ENCODE measurements at places on chromosomes 1 and 21.

- peak; percentile 51 for DNase-seq
These were observed 100.4 kb downstream of the GALNT2 start for GRCh38 chr1:230167419-230167852.

- no peak for DNase-seq
These were observed 20.2 kb downstream of the IPP start for GRCh38 chr1:45730075-45730779.

DNA sequence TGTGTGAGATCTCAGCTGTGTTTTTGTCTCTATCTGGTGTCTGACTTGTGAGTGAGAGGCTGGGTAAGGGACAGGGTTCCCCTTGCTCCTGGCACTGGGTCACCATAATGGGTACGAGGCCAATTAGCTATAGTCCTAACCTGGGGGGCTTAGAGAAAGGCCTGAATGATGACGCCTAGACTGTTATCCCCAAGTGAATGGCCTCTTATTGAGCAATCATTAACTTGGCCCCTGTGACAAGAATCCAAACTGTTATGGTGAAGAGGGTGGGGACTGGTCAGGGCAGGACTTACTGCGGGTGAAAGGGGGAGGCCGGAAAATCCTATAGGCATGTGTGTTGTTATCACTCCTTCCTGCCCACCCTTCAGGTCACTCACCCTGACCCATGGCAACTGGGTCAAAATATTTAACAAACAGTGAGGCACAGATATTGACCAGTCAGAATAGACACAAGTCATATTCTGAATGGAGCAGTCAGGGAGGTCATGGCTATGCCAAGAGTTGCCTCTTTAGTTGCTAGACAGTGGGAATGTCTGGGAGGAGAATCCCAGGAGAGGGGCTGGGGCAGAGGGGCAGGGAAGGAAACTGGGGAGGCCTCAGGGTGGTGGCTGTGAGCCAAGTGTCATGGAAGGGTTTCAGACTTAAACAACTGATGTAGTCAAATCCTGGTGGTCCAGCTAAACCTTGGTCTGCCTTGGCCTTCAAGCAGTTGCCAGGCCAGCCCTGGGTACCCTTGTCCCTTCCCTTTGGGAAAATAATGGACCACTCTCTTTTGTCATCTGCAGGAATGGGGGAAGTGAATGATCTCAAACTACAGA, 3.2 kb downstream of the NR0B2 start:
- no peak for DNase-seq

DNA sequence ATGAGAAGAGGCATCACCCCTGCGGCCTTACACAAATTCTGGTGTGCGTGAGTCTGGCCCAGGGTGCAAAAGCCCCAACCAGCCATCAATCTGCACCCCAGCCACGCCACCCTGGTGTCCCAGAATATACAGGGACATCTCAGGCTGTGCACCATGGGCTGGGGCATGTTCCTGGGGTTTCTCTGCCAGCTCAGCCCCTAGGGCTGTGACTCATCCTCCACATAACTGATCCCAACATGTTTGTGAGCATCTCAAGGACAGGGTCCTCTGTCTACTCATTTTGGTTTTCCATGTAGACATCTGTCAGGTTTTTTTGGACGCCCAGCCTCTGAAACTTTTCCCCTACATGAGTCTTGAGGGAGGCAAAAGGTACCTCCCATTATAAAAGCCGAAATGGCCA, 511 bp downstream of the ZNF683 start:
- DNase-seq: no peak

DNA sequence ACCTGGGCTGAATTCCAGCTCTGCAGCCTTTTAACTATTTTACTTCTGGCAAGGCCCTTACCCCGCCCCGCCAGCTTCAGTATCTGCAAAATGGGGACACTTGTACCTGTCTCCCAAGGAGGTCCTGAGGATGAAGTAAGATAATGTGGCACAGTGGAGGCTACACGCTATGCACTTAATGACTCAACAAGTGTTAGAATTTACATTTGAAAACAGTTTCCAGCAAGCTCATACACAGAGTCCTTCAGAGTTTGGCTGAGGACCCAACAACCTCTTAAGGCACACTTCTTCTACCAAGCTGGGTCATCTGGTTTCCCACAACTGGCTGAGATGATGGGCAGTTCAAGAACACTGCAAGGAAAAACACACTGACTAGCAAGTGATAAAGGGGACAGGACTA, 30.2 kb upstream of the SLC22A15 start:
- no peak for DNase-seq

- DNase-seq: peak; percentile 59
These were observed 31.9 kb downstream of the SLC1A7 start for GRCh38 chr1:53110370-53111072.

DNA sequence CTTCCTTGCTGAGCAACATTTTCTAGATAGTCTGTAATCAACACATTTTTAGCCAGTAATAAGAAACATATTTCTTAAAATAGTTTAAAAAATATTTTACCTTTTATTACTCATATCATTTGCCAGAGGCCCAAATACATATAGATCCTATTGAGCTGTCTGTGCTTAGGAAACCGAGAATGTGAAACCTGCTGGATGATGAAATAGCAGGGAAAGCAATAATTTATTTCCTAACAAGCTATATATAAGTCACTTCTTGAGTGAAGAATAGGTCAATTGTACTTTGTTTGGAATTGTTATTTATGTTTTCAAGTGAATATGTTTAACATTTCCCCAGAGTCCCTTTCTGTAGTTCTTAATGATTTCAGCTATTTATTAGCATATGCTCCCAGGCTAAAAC, 339.9 kb upstream of the TMPRSS15 start:
- DNase-seq: no peak

DNA sequence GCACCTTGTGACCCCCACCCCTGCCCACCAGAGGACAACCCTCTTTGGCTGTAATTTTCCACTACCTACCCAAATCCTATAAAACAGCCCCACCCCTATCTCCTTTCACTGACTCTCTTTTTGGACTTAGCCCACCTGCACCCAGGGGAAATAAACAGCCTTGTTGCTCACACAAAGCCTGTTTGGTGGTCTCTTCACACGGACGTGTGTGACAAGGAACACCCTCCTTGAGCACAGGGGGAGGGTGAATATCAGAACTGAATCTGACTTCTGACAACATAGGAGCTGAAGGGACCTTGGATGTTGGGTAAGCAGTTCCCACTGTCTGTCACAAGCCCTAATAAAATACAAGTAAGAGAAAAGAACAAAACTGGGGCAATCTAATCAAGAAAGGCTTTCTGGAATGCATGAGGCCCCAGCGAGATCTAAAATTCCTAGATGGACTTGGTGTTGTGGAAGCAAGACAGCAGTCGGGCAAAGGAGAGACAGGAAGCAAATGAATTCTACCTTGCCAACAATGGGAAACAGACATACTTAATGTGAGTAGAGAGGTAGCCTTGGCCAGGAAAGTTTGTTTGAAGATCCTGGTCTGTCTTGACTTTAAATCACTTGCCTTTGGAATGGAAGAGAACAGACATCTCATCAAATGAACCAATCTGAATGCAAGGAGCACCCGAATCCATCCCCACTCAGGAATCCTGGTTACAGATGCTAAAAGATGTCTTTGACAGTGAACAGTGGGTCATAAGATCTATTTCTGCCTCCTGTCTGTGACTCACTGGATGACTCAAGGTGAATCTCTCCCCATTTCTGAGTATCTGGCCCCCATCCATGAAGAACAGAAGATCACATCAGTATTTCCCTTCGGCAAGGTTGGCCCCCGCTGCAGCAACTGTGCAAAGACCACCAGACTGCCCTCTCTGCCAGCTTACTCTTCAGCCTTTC, 53.3 kb downstream of the OLFML3 start:
- no peak for DNase-seq

- no peak for DNase-seq
These were observed 66.6 kb upstream of the TIAM1 start for GRCh38 chr21:31410499-31411131.

DNA sequence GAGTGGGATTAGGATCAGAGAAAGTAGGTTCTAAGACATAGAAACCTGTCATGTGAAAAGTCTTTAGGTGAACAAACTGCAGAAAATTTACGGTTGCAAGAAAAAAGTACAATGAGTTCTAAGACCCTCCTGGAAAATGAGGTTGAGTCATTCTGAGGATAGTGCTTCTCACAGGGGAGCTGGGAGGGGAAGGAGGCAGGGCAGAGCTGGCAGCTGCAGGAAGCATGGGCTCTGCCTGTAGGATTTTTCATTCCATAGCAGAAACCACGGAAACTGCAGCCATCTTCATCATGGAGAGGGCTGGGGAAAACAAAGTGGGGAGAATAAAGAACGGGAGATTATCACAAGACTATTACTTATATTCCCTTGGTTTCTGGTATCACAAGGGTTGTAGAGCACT, 25.8 kb upstream of the THEM4 start:
- DNase-seq: no peak

DNA sequence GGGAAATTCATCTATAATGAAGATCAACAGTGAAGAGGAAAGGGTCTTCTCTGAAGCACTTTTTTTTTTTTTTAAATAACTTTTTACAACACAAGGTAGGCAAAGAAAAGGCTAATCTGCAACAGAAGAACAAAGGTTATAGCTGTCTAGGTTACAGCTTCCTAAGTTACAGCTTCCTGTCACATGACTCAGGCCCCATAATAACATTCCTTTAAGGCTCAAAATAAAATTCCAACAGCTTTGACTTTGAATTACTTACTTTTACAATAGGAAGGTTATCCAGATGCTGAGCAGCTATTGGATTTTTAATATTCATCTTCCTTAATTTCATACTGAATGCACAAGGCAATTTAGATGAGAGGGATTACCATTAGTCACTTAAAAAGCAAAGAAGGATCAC, 40.4 kb upstream of the TMEM61 start:
- DNase-seq: no peak

- DNase-seq: no peak
These were observed 25.2 kb downstream of the KIFAP3 start for GRCh38 chr1:170049176-170049800.

- no peak for DNase-seq
These were observed 695.4 kb downstream of the BRINP3 start for GRCh38 chr1:189782295-189782694.

DNA sequence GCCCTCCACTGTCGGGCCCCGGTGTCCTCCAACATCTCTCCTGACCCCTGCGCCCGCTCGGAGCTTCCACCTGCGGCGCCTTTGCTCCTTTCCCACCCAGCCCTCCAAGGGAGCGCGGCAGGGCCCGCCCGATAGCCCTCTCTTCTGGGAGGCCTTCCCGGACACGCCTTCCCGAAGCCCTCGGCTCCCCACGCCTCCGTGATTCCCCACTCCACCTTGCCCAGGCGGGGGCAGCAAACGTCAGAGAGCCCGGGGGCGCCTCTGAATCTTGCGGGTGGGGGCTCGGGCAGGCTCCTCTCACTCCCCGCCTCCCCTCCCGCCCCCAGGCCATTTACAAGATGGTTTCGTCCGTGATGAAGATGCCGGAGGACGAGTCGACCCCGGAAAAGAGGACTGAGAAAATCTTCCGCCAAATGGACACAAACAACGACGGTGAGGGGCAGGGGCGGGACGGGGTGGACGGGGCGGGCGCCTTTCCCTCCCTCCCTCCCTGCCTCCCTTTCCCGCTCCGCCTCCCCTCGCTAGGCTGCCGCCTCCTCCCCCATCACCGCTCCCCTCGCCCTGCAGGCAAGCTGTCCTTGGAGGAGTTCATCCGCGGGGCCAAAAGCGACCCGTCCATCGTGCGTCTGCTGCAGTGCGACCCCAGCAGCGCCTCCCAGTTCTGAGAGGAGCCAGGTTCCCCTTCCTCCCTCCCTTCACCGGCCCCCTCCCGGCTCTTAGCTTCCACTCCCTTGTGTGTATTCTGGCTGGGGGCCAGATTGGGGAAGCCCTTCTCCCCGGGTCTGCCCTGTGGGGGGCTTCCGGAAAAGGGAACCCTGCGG, 7.1 kb downstream of the HPCA start:
- DNase-seq: no peak

DNA sequence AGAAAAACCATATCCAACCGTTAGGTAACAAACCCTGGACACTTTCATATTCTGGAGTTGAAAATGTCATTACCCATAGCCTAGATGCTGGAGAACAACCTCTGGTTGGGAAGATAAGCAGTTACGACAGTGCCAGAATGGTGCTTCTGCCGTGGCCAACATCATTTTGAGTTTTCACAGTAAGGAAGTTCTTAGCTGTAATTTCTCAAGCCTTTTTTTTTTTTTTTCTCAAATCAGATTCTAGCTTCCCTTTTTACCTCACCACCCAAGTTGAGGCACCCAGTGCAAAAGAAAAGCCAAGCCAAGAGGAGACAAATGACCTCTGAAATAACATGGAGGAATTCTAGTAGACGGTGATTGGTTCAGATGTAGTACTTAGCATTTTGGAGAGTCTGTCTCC, 21.8 kb downstream of the PPT1 start:
- DNase-seq: no peak

DNA sequence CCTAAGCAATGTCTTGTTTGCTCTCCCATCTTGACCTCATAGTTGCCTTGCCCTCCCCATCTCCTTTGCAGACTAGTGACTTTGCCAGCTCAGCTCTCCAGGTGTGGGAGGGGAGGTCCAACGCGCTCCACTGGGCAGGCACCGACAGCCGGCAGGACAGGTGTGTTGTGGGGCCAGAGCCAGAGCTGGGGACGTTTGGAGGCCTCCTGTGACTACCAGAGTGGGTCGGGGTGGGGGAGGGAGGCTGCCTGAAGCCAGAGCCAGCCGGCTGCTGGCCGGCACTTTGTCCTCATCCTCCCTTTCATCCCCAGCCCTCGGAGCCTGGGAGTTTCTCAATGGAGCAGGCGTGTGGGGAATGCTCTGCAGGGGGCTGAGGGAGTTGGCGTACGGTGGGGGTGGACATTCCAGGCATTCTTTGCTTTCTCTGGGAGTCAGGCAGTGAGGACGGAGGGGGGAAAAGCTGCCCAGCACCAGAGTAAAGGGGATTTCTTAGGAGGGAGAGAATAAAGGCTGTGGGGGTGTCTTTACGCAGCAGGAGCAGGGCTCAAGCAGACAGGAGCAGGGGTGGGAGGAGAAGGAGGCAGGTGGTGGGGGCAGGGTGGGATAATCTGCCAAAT, 20.2 kb downstream of the NUAK2 start:
- no peak for DNase-seq

DNA sequence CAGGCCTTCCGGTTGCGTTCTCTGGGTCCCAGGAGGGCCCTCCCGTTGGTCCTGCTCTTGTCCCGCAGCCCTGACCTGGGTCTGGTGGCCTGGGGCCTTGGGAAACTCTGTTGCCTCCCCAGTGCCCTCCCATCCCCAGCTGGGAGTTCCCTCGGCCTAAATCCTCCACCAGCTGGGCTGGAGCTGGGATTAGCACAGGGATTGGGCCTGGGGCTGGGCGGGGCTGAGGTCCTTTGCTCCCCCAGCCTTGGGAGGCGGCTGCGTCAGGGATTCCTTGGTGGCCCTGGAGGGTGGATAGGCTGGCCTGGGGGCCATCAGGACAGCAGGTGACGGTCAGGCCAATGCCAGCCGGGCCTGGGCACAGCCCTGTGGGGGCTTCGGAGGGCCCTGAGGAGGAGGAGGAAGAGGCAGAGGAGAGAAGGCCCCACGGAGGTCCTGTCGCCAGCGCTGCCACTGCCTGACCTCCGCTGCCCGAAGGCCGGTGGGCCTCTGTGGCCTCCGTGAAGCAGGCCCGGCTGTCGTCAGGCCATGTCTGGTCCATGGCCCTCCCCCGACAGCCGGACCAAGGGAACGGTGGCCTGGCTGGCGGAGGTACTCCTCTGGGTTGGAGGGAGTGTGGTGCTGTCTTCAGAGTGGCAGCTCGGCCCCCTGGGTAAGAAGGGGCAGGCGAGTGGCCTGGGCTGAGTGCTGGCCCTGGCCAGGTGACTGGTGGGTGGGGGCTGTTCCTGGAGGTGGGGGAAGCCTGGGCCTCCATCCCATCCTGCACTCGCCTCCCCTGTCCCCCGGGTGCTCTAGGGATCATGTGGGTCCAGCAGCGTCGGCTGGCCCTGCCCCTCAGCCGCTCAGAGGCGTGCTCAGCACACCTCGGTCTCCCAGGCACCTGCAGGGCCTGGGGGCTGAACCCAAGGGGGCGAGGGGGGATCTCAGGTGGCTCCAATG, at the start of gene PLCH2:
PLCH2 (plus strand) TSS at position 229 of the 939 bp plus-strand sequence; CDS start at position 529, 300 bp downstream.
- DNase-seq: no peak

Measured in activated T-cell treated with anti-CD3 and anti-CD28 coated beads, Interleukin-2, amount 50 U/mL, for 48 hours (primary cell).